EL (cell line): ENCODE measurements at places on chromosomes 7 and 10.

DNA sequence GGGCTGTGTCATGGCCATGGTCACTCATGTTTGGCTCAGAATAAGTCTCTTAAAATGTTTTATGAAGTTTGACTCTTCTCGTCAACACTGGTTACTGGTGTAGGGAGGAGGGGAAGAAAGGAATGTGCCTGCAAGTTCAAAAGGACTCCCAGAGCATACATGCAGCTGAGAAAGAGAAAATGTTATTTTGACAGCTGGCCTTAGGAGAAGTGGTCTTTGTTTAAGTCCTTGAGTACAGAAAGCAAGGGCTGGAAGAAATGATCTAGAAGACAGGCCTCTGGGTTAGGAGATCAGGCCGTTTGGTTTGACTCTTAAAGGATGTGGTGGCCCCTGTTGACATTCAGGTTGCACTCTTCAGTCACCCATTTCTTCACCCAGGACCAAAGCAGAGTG lies 245.5 kb downstream of the REEP3 start:
- DNase-seq, result peak; percentile 17

DNA sequence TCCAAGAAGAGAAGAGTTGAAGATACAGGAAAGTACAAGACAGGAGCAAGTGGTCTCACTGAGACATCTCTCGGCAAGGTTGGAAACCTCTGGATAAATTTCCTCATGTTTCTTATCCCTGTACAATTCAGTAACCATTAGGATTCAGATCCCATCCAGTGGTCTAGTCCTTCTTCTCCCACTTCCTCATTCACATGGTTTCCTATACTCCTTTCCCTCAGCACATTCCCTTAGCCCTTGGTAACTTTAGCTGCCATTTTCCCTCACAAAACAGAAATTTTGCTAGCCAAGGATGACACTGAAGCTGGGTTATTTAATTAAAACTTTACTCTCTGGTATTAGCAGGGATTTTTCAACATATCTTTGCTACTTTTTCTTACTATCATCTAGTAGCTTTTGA lies 82.6 kb downstream of the CPED1 start:
- DNase-seq, result no peak

DNA sequence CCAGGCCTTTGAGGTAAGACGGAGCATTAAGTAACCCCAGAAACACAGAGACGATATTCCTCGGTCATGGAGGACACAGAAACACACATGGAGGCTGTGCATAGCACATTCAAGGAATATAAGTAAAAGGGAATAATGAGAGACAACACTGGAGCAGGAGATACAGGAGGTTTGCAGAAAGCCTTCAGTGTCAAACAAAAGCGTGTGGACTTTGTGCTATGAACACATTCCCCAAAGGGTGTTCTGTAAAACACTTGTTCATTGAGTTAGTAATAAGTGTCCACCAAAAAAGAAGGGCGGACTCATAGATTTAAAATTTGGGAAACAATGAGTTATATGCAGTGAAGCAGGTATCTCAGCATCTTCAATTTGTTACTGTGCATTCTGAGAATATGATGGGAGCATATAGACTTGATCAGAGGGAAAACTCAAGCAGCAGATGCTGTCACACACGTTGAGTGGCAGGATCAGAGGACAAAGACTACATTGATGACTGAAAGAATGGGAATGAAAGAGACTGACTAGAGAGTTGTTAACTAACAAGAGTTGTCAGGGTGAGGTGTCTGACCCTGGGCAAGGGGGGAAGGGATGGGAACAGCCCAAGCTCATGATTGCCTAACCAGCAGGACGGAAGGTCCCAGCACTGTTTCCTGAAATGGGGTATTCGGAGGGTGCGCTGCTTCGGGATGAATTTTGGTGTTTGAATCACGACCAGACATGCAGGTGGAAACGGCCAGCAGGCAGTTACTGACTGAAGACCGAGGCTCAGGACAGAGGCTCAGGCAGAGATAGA lies 85.2 kb upstream of the VIPR2 start:
- DNase-seq, result no peak

GRCh38 chr10:116101616-116102315 lies 171.2 kb downstream of the GFRA1 start:
- DNase-seq, result peak; percentile 18

GRCh38 chr7:17507717-17508116 lies 209.3 kb downstream of the AHR start:
- no peak for DNase-seq

GRCh38 chr7:1752771-1753563 lies 82.9 kb downstream of the ELFN1 start:
- no peak for DNase-seq

DNA sequence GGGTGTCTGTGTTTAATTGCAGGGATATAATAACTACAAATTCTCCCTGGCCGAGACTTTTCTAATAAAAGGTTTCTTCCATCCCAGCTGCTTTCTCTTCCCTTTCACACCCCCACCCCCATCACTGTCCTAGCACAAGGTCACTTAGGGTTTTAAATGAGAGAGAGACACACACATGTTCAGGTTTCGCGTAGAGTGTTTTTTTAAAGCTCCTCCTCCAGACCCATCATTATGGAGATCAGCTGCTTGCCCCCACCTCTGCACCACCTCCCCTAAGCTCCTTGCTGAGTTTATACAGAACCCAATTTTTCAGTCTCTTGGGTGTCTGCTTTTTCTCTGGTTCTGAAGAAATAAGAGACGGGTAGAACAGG lies 18.6 kb downstream of the LRMDA start:
- DNase-seq, result no peak

DNA sequence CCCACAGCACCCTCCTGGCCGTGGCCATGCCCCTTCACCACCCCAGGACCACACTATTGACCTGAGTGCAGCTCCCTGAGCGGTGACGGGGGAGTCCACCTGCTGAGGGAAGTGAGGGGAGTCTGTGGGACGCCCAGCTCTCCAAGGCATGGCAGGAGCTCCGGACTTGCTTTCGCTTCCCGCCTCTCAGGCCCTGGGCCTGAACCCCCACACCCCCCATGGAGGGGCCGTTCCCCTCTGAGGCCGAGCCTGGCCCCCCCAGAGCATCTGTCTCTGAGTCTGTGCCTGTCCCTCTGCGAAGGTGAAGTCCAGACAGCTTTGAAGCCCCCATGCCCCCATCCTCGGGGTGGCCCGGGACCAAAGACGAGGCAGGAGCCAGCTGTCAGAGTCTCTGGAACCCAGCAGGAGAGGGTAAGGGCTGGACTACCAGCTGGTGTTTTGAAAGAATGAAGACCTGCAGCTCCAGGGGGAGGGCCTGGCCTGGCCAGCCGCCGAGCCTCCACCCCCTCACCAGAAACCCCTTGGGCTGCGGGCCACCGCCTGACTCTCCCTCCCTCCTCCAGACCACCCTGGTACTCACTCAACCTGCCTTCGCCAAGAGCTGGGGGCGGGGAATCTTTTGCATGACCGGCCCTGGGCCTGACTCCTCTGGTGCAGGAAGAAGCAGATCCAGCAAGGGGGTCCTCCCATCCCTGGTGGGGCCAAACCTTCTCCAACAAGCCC lies 114.0 kb downstream of the PDGFA start:
- DNase-seq, result no peak

DNA sequence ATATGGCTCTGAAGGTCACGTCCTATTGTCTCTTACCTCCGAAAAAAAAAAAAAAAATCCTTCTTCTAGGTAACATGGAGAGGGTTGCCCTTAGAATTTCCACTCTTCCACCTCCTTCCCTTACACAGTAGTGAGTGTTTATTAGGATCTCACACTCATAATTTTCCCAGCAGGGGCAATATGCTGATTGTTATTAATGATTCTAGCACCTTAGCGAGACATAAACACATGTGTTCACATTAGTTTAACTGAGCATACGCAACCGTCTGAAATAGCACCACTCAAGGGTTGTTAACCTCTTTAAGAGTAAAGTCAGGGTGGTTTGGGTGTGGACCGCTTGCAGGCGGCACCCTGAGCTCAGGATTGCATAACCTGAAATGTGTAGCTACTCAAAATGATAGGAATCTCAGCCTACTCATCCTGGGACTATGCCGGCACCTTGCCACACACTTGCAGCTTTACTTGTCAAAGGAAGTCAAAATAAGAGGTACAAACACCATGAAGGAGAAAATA lies 52.2 kb downstream of the CPEB3 start:
- peak; percentile 89 for DNase-seq

- peak; percentile 79 for DNase-seq
Observed at GRCh38 chr7:22663357-22663718, 63.7 kb upstream of the IL6 start.

GRCh38 chr7:114217026-114217806 lies 197.4 kb upstream of the FOXP2 start:
- no peak for DNase-seq

DNA sequence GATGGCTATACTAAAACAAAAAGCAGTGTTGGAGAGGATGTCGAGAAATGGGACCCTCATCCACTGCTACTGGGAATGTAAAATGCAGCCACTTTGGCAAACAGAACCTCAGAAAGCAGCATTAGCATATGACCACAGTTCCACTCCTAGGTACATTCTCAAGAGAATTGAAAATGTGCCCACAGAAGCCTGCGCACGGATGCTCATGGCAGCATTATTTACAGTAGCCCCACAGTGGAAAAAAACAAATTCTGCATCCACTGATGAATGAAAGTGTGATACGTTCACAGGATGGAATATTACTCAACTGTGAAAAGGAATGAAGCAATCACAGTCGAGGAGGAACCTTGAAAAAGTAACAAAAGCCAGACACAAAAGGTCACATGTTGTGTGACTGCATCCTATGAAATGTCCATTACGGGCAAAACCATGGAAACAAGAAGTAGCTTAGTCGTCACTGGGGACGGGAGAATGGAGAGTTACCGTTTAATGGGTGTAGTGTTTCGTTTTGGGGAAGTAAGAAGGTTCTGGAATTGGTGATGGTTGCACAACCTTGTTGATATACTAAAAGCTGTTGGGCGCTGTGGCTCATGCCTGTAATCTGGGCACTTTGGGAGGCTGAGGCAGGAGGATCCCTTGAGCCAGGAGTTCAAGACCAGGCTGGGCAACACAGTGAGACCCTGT lies 2.5 kb upstream of the UPK3B start:
- DNase-seq, result no peak

DNA sequence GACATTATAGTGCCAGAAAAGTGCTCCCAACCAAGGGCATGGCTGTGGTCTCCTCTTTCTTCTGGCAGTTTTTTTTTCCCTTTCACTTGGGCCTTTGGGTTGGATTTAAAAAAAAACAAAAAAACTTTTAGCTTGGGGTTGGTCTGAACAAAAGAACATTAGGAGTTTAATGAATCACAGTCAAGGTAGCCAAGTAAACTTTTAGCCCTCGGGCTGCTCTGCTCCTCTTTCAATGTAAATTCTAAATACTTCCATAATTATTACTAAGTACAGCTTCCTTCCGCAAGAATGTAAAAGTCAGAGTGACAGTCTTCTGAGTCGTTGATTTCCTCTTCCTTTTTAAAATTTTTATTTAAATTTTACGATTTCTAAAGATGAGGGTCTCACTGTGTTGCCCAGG lies 79.2 kb downstream of the NRF1 start:
- peak; percentile 34 for DNase-seq

DNA sequence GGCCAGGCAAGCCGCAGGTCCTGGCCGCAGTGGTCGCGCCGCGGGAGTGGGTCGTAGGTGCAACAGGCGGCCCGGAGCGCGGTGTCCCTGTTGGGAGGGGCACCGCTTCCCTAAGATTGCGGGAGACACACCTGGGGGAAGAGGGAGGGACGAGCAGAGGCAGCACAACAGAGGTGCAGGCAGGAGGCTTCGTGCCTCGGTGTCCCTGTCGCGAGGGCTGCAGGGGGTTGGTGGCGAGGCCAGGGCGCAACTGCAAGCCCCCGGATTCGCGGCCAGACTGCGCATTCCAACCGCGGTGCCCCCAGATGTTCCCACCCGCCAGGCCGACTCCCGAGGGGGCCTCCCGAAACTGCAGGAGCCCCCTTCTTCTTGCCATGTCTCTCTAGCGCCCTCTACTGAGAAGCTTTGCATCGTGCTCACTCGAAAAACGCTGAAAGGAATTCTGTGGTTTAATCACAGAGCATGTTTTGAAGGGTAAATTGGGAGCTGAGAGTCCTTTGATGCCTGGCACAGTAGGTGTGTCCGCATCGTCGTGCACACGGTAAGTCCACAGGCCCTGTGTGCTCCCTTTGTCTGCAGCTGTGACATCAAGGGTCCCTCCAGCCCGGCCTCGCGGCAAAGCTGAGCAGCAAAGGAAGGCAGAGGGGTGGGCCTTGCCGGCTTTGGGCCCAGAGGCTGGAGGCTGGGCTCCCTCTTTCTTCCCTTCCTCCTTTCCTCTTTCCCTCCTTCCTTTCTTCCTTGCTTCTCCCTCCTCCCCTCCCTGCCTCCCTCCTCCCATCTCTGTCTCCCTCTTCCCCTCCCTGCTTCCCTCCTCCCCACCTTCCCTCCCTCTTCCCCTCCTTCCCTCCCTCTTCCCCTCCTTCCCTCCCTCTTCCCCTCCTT lies 6.2 kb upstream of the MBL2 start:
- peak; percentile 36 for DNase-seq

GRCh38 chr7:100543586-100543985 lies 4.6 kb downstream of the AGFG2 start:
- DNase-seq, result no peak

GRCh38 chr10:43979551-43979950 lies 330.9 kb upstream of the ZNF32 start:
- DNase-seq, result no peak

DNA sequence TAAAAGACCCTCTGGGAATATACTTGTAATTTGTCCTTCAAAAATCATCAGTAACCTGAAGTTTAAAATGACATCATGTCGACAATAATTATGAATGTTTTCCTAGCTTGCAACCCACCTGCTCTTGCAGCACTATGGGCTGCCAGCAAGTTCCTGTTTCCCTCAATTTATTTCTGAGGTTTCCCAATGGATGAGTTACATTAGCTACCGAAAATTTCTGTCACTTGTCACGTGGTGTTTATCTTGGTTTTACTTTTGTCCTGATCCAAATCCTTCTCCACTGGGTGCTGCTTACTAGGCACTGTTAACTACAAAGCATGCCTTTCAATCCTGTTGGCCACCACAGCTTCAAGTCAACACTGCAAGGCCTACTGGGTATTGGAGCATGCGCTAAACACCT lies 31.5 kb downstream of the GIMAP8 start:
- no peak for DNase-seq

- peak; percentile 90 for DNase-seq
Observed at GRCh38 chr7:157412021-157412443, 75.2 kb downstream of the DNAJB6 start.
